ENCODE measurements at places on chromosomes 4 and X. TPM values are rescaled to one million over a fixed set of nuclear protein-coding genes. Genes with fewer than 3 reads are reported as not detected.

PCDH18 gene
- total RNA-seq: 15.2 TPM

- peak; percentile 19 for DNase-seq
Measured at GRCh38 chrX:19094654-19095053, 27.6 kb downstream of the ADGRG2 start.

DNA sequence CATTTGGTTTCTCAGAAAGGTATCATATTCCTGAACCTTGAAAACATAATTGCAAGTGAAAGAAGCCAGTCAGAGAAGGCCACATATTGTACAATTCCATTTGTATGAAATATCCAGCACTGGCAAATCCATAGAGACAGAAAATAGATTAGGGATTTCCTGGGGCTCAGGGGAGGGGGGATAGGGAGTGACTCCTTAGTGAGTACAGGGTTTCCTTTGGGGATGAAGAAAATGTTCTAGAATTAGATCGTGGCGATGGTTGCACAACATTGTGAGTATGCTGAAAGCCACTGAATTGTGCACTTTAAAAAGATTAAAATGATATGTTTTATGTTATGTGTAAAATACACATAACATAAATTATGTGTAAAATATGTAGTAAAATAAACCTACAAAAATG, 10.3 kb downstream of the XPNPEP2 start:
- DNase-seq: no peak

DNA sequence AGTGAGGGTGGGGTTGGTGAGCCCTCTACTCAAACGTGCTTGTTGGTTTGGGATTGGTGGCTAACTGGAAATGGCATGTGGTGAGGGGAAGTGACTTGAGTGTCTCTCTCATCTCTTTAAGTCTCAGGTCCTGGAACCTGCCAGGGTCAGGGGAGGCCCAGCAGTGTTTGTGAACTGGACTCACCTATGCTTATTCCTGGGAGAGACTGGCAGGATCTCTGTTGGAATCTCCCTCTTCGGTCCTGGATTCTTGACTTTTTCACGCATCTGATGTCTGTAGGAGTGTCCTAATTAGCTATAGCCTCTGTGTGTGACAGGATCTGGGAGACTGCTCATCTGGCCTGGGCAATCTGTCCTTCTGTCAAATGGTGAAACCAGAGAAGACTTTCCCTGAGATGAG, 7.2 kb upstream of the EFNB1 start:
- DNase-seq: no peak

DNA sequence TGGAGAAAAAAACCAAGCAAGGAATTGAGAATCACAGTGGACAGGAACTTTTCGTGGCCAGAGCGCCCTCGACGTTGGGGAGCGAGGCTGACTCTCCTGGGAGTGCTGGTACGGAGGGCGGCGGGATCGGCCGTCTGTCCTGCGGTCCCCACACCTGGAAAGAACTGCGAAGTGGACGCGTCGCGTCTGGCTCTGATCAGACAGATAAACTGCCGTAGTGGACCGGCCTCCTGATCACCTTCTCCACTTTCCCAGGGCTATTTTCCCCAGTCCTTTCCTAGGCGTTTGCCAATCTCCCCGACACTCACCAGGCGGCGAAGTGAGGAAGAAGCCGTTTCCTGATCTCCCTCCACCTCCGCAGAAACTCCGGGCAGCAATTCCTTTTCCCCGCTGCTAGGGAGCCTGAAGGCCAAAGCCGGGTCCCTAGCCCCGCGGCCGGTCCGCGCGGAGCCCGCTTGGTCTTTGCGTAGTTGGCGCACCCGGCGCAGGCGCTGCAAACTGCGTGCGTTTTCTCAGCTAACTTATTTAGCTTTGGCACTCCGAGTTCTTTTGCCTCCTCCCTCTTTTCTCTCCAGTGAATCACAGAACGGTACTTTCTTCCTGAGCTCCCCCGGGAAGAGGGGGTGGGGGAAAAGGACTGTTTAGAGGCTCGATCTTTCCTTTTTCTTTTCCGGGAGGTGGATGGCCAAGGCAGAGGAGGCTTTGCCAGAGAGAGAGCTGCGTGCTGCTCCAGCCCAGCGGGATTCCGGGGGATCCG, at the start of gene ARSJ:
Gene ARSJ, minus strand, starts transcription at position 500 of the 757 bp plus-strand sequence. CDS start 813 bp downstream, outside the sequence.
- peak; percentile 85 for DNase-seq

CT45A1 gene
- not detected for total RNA-seq

SPOCK3 gene
- total RNA-seq: 5.5 TPM

GRCh38 chr4:106893903-106894302, 142.2 kb downstream of the DKK2 start:
- DNase-seq: no peak

DNA sequence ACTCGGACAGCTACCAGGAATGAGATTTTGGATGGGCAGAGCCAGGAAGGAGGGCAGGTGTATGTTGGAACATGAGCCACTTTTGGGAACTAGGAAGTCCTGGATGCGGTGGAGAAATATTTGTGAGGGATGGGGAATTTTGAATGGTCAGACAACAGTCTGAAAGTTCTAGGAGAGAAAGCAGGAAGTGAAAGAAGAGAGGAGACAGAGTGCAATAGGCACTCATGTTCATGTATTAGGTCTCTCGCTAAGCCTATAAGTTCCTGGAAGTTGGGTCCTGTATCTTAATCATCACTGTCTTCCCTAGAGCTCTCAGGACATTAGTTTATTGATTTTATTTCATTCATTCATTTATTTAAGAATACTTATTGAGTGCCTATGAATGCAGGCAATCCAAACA, 65.7 kb upstream of the CITED1 start:
- no peak for DNase-seq

- DNase-seq: no peak
Measured at GRCh38 chr4:90093526-90093925, 33.7 kb upstream of the CCSER1 start.

- DNase-seq: no peak
Measured at GRCh38 chrX:1384658-1385252, 7.2 kb downstream of the SLC25A6 start.

CXorf49 gene
- not detected for total RNA-seq

DNA sequence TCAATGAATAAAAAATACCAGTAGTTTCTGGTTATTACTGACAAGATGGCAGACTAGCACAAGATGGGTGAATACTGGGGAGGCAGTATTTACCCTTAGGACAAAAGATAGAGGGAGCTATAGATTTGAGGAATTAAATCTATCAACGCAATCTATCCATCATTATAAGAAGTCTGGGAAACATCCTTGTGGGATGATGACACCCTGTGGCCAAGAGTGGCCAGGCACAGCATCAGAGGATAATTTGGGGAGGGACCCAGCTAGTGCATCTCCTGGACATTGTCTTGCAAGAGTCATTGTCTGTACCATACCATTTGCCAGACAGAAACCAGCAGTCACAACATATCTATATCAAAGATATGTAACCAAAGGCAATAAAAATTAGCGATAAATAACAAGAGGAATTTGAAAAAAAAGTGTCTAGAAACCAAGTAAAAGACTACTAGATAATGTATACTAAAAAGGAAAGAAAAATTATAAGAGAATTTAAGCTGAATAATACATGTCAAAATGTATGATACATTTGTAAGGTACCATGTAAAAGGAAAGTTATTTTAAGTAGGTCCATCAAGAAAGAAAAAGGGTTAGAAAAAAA, 22.9 kb downstream of the KCTD8 start:
- DNase-seq: no peak

- DNase-seq: no peak
Measured at GRCh38 chrX:134144231-134144630, 92.8 kb upstream of the CCDC160 start.

DCLK2 gene
- 7.2 TPM for total RNA-seq

DNA sequence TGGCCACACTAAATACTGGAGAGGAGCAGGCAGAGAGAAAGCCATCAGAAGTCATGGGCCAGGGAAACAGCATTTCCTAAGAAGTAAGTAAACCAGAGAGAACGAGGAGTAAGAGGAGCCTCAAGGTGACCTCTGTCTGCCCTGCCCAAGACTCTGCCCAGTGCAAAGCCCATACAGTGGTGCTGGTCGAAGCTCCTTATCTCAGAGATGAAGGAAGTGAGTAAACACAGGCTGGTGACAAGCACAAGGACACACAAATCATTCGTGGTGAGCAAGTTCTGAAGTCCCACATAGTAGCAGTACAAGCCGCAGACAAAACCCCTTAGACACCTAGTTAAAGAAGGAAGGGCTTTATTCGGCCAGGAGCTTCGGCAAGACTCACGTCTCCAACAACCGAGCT, 62.7 kb downstream of the DCTD start:
- no peak for DNase-seq

DNA sequence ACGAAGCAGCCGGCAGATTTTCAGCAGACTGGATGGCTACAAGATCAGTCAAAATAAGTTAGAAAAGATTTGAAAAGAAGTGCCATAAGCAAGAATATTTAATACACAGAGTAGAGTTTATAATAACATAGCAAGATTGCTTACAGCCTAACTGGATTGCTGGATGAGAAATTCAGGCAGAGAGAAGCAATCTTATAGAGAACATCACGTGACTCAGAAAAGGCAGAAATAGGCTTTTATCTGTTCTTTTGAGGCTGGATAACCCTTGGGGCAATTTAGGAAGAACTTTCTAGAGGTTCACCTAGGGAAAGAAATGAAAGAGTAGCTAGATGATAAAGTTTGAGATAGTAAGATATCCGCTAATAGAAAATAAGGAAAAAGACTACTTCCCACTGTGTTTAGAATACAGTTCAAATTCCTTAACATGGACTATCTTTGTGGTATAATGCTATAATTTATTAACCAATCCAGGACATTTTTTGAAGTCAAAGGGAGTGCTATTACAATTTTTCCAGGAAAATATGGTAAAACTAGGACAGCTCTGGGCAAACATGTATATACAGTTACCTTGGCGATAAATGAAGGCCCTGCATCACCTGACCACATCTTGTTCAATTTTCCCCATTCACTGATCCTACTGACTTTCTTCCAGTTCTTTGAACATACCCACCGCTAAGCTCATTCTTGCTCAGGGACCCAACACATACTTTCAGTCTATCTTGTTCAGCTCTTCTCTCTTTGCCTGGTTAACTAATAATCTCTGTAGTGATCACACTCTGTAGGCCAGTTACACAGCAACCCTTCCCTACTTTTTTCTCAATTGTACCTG, 12.7 kb upstream of the SPCS3 start:
- DNase-seq: no peak

- no peak for DNase-seq
Measured at GRCh38 chrX:131861088-131861787, 161.9 kb upstream of the STK26 start.

DNA sequence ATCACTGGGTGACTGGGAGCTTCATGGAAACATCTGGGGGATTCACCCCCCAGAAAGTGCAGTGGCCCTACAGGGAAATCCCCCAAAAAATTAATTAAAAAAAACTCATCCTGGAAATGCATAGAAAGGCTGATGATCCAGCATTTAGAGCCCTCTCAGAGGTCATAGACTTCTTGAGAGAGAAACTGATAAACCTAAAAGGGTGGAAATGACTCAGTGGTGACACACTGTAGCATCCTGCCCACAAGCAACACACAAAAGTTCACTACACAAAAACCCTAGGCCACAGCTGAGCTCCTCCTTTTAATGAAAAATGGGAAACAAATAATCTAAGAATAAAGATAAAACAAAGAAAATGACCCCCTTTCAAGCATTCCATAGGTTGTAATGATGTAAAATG, 911.5 kb downstream of the GLUD2 start:
- DNase-seq: no peak

DOCK11 gene
- total RNA-seq: 4.1 TPM

EREG gene
- total RNA-seq: not detected

GRCh38 chrX:4627414-4627813, 914.0 kb upstream of the PRKX start:
- DNase-seq: no peak

DNA sequence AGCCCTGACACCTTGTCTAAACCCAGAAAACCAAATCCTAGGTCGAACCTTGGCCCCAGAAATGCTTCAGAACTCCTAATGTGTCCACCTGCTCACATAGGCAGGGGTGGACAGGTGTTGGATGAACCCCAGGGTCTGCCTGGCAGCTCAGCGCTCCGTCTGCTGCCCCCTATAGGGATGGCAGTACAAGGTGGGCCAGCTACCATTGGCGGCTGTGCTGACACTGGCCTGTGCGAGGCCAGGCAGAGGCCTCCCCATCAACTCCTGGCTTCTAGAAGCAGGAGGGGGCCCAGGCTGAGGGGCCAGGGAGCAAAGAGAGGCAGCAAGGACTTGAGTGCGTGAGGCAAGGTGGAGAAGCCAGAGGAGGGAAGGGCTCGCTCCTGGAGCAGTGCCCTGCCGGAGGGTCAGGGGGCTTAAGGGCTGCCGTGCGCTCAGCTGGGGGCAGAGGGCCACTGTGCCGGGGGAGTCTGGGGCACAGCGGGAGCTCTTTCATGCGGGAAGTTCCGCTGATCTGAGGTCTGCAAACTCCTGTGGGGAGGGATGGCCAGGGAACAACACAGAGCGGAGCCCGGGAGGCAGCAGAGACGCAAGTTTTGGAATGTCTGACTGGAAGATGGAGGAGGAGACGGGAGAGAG, 20.6 kb downstream of the CCNQ start:
- DNase-seq: no peak

TBX22 gene
- not detected for total RNA-seq

DNA sequence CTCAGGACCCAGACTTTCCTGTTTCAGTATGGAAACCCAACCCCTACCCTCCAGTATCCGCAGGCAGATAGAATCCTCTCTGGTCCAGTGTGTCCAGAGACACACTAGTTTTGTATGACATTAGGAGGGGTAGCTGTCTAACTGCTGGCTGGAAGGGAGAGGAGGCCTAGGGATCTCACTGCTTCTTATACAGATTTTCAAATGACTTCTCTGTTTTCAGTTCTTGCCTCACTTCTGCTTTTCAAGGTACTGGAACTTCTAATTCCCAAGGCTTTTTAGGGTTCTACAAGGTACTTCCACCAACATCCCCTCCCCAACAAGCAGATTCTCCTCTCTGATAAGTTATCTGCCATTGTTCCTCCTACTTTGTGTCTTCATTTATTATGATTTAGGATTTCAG, 6.1 kb downstream of the SGCB start:
- no peak for DNase-seq

DNA sequence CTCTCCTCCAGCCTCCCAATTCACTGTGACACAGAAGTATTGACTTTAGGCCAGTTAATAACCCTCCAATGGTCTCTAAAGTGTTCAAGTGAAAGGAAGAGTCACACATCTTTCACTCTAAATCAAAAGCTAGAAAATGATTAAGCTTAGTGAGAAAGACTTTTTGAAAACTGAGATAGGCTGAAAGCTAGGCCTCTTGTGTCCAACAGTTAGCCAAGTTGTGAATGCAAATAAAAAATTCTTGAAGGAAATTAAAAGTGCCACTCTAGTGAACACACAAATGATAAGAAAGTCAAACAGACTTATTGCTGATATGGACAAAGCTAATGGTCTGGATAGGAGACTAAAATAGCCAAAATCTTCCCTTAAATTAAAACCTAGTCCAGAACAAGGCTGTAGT, 687.2 kb downstream of the TRIML1 start:
- no peak for DNase-seq

LRP2BP gene
- 5.1 TPM for total RNA-seq

F8 gene
- total RNA-seq: 49.0 TPM

DNA sequence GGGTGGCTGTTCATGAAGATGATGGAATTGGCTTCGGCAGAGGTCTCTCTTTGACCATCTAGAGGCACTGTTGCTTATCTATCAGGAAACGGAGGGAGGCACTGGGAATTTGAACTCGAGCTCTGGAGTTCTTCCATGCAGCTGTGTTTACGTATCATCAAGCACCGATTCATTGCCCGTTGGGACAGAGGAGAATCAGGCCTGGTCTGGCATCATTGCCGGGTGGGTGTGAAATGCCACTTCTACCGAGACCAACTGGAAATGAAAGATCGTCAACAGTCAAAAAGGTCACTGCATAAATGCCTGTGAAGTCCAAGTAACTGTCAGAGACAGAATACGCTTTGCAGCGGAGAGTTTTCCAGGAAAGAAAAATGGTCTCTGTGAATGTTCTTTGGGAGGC, 166.9 kb downstream of the ASMT start:
- no peak for DNase-seq
